ENCODE measurements at places on chromosomes 4 and X. TPM values are rescaled to one million over a fixed set of nuclear protein-coding genes. Genes with fewer than 3 reads are reported as not detected.

The TMPRSS11A gene
- total RNA-seq = not detected

The ARHGAP6 gene
- total RNA-seq = 8.4 TPM

The MGARP gene
- total RNA-seq = not detected

The CPEB2 gene
- total RNA-seq = 5.7 TPM

The ADGRL3 gene
- 59.0 TPM for total RNA-seq

The TCEAL1 gene
- total RNA-seq = 27.7 TPM

The TEX13C gene
- total RNA-seq = not detected

The HS6ST2 gene
- 19.8 TPM for total RNA-seq

The ENOX2 gene
- 11.5 TPM for total RNA-seq

The PAK3 gene
- 4.7 TPM for total RNA-seq

The NUP62CL gene
- total RNA-seq = 1.6 TPM

The ETDC gene
- not detected for total RNA-seq

The CCDC158 gene
- total RNA-seq = 1.0 TPM

The CSAG3 gene
- total RNA-seq = not detected

The PRR32 gene
- total RNA-seq = 53.2 TPM

The NLGN4X gene
- 1.6 TPM for total RNA-seq

The FBXL5 gene
- total RNA-seq = 133 TPM

The NKX6-1 gene
- not detected for total RNA-seq

The CITED1 gene
- total RNA-seq = 18.8 TPM

The POU4F2 gene
- not detected for total RNA-seq

The GPR173 gene
- total RNA-seq = 2.1 TPM

The MAGEA9B gene
- not detected for total RNA-seq

The ZMAT1 gene
- 1.0 TPM for total RNA-seq

The SOX3 gene
- total RNA-seq = not detected

The XG gene
- 3.1 TPM for total RNA-seq

The KIF4A gene
- 3.7 TPM for total RNA-seq

The RS1 gene
- under 0.01 TPM for total RNA-seq

The ZNF732 gene
- 1.6 TPM for total RNA-seq

The H2BW2 gene
- total RNA-seq = not detected

The SH3D19 gene
- 20.4 TPM for total RNA-seq

The DUSP9 gene
- not detected for total RNA-seq

The ARSD gene
- total RNA-seq = 11.0 TPM

The ATRX gene
- 77.2 TPM for total RNA-seq

The FDCSP gene
- total RNA-seq = not detected

The TEX28 gene
- not detected for total RNA-seq

The PDE6B gene
- 8.9 TPM for total RNA-seq

The MAOA gene
- 1.6 TPM for total RNA-seq

The BEX5 gene
- 0.52 TPM for total RNA-seq

The CSN1S1 gene
- not detected for total RNA-seq

The SPANXC gene
- not detected for total RNA-seq

The XAGE3 gene
- not detected for total RNA-seq

The DDX53 gene
- not detected for total RNA-seq

All from skeletal muscle tissue (tissue), 5 donors.